ENCODE measurements at places on chromosomes 6 and 20.

GRCh38 chr6:52972989-52973388 lies 22.1 kb downstream of the GSTA4 start:
- DNase-seq, result no peak

DNA sequence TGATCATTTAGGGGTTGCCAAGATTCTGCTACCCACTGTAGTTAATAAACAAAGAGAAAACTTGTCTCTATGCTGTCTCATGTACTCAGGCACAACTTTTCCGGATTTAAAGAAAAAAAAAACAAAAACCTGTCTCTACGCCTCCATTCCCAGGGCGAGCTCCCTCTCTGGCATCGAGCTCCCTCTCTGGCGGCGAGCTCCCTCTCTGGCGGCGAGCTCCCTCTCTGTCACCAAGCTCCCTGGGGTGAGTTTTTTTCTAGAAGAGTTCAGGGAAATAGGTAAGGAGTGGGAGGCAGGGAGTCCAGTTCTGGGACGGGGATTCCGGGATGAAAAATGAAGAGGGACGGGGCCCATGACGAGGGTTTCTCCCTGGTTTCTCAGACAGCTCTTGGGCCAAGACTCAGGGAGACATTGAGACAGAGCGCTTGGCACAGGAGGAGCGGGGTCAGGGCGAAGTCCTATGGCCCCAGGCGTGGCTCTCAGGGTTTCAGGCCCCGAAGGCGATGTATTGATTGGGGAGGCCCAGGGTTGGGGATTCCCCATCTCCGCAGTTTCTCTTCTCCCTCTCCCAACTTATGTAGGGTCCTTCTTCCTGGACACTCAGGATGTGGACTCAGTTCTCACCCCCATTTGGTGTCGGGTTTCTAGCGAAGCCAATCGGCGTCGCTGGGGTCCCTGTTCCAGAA lies 16.5 kb upstream of the HLA-A start:
- DNase-seq, result no peak

DNA sequence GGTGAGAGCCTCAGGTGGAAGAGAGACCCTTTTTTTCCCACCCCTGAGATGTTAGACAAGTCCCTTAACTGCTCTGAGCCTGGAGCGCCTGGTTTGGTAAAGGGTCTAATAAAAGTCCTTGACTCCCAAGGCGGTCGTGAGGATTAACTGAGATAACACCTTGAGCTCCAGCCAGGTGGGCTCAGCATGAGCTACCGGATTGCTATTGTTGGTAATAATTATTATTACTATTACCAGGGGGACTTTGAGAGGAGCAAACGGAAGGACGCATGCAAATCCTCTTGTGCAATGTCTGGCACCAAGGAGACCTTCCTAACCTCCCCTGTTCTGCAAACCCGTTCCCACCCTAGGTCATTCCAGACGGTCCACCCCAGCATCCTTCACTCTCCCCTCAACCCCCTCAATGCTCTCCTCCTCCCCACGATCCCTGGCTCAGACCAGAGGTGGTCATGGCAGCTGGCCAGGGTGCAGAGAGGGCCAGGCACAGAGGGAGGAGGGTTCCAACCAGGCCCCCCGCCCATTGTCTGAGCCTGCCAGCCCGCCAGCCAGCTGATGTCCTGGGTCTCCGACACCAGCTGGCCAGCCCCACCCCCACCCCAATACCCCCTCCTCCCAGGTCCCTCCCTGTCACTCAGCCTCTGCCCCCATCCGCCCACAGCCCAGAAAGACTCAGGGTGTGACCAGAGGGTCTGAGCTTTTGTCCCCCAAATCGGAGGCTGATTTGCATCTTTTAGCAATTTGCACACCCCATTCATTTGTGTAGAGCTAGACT lies 14.3 kb upstream of the CBFA2T2 start:
- DNase-seq, result no peak

GRCh38 chr20:23637282-23638221 lies at the start of gene CST3:
Gene CST3 (minus strand): TSS chr20:23637955. CDS start chr20:23637862, 93 bp downstream.
- DNase-seq, result no peak

GRCh38 chr6:166236596-166236995 lies 68.9 kb upstream of the TBXT start:
- DNase-seq, result no peak

DNA sequence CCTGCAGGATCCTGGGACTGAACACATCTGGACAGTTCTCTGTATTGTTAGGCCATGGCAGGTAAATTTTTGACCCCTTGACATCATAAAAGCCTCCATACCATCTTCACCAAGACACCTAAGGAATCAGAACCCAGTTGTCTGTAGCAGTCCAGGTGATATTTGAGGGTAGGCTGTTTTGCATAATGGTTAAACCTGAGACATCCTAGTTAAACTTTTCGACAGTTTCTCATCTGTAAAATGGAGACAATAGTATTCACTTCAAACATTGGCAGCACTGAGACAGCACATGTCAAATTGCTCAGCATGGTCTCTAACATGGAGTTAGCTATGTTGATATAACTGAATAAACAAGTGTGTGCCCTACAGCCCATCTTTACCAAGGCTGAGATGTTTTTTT lies 24.8 kb downstream of the C6orf62 start:
- no peak for DNase-seq

GRCh38 chr6:32659856-32660595 lies 6.4 kb downstream of the HLA-DQB1 start:
- no peak for DNase-seq
